ENCODE measurements at places on chromosomes 1 and 21.

- no peak for DNase-seq
Measured at GRCh38 chr1:169892176-169892926, 1.3 kb downstream of the SCYL3 start.

DNA sequence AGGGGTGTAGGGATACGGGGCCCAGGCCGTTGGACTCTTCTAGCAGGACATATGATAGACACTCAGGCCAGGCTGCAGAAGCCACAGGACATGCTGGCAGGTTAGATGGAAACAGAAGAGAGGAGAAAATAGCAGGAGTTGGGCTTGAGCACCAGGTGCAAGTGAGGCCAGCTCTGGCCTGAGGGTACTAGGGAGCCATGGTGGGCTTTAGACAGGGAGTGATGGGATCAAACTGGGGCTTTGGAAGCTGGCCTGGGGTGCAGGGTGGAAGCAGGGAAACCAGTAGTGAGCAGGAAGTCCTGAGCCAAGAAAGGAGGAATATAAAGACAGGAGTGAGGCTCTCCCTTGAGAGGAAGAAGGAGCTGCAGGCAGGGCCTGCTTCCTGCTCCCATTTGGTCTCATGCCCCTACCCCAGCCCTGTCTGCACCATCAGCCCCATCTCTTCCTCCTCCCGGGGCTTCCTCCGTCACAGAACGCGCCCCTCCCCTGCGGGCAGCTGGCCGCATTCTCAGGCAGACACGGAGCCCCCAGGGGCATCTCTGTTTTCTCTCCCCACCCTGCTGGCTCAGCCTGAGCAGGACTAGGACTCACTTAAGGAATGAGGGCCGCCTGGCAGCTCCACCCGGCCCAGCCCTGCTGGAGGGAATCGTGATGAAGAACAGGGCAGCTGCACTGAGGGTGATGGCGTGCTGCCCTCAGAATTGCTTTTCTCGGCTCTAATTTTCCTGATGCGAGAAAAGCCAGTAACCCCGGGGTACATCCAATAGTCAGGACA lies 165.5 kb upstream of the TMEM51 start:
- no peak for DNase-seq

DNA sequence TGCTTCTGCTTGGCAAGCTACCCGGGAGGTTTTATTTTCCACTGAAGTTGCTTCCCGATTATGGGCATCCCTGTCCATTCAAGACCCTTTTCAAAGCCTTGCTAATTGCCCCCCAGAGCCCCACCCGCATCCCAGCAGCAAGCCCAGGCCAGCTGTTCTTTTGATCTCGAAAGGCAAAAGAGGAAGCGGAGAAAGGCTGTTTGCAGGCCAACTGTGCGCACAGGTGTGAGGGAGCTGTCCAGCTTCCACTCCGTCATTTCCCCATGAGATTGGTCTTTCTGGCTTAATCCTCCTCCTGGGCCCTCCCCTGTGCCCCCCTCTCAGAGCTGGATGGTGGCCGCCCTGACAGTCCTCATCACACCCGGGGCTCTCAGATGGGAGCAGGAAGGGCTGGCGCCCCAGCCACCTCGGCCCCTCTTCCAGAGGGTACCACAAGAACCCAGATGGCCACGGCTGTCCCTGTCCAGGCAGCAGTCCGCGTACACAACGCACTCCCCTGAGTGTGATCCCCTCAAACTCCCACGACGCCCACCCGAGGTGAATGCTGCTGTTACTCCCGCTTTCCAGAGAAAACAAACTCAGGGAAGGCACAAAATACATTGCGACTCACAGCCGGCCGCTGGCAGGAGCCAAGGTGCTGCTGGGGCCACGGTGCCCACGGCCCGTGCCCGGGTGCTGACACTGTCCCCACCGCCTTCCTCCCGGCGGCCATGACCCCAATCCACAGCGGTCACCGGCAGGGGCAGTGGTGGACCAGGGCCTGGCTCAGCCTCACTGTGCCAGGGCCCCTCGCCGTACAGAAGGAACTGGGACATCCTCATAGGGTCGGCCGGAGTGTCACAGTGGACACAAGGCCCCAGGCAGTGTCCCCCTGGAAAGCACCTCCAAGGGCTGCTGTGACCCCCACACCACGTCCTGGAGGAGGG lies 121.9 kb downstream of the CRYAA start:
- DNase-seq: no peak

- no peak for DNase-seq
Measured at GRCh38 chr1:54338464-54338863, 67.7 kb downstream of the SSBP3 start.

DNA sequence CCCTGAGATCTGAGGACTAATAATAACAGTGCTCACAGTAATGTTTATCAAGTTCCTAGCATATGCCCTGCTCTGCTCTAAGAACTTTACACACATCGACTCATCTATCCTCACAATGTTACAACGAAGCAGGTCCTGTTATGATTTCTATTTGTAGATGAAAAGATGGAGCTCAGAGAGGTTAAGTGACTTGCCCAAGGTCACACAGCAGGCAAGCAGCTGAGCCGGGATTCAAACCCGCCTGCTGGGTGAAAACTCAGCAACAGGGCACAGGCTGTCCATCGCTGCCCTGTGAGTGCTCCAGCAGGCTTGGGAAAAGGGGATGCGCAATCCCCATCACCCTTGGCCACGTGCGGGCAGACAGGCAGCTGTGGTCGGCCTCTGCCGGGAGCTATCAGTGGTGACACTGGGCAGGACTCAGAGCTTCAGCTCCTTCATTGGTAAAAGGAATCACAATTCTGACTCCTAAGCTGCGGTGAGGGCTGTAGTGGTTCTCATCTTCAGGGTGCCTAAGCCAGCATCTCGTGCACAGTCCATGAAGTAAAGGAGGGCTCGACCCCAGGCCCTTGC lies 173.3 kb upstream of the KLHDC7A start:
- no peak for DNase-seq

GRCh38 chr1:105724286-105724685 lies 1332.2 kb upstream of the PRMT6 start:
- no peak for DNase-seq

- no peak for DNase-seq
Measured at GRCh38 chr21:38404177-38404576, 94.1 kb downstream of the ERG start.

GRCh38 chr1:245338485-245338877 lies 183.7 kb downstream of the KIF26B start:
- no peak for DNase-seq

DNA sequence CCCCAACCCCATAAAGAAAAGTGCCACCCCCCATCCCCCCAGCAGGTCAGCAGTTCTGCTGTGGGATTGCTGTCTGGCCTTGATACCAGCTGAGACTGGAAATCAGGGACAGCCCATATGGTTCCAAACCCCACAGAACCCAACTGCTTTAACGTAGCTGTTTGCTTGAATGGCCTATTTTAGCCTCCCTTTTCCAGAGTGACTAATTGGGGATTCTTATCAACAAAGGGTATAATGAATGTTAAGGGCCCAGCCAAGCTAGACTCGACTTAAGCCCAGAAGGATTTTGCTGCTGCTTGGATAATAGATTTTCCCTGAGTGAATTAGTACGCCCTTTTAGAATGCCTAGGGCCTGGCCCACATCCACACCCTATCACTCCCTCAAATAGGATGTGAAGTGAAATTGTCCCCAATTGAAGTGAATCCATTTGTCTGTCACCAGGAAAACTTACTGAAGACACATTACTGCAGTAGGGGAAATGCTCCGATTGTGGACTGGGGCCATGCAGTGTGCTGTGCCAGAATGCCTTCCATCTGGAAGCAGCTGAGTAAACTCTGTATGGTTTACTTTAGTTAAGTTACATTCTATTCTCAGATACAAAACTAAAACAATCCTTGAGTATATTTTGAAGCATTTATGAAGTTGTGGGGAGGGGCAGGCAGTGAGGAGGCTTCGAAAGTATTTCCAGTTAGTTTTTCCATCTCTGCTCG lies 156.9 kb downstream of the DHRS3 start:
- DNase-seq: no peak

DNA sequence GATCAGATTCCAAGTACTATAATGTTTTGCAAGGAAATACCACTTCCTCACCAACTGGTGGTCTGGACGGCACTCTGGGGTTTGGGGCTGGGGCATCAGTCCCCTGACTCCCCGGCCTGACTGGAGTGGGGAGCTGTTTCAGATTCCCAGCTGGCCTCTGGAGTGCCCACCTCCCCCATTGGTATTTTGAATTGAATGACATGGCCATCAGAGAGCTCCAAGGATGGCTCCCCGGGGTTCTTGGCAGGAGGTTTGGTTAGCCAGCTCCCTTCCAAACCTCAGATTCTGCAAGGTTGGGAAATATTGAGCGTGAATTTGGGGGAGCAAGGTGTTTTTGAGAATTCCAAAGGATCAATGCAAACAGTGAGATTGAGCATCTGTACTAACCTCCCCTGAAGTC lies 2.2 kb upstream of the INAVA start:
- no peak for DNase-seq

DNA sequence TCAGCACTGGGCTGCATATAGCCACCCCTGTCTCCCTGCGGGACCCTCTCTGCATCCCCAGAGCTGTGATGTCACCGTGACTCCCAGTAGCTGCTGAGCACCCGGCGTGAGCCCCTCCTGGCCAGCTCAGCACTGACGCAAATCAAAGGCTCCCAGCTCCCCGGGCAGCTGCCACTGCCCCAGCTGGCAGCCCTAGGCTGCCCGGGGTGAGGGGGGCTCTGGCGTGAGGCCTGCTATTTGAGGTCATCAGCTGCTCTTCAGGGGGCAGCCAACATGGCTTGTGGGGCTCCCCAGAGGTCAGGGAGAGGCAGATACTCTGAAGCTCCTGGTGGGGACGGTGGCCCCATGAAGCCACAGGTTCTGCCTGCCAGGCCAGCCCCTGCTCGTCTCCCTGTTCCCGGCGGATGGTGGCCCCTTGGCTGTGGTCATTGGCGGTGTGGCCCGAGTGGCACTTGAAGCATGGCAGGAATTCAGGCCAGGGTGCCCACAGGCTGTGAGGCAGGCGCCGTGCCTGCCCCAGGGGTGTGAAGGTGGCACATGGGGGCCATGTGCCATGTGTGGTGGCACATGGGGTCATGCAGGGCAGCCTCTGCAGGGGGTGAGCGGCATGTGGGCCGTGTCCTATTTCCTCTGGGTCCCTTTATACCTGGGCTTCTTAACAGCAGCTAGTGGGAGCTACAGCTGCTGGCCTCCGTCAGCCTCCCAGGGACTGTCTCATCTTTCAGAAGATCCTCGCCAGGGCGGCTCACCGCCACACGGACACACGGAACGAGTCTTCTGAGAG lies 85.4 kb downstream of the SIK1 start:
- DNase-seq: no peak

DNA sequence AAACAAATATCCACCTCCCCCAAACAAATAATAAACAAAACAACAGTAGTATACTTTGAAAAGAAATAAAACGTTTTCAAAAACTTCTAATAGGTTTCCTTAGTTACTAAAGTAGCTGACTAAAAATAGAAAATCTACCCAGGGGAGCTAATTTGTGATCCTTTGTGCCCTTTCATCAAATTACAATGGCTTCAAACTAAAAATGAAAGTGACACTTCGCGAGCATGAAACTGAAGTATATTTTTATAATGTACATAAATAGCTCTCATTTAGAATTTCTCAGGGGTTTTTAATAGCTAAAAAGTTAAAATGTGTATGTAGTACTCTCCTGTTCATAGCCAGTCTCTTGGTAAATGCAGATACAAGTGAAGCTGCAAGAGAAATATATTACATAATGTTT lies 78.4 kb downstream of the BRINP3 start:
- DNase-seq: no peak

GRCh38 chr1:87869567-87869966 lies 540.9 kb downstream of the LMO4 start:
- no peak for DNase-seq

- no peak for DNase-seq
Measured at GRCh38 chr1:48203287-48203900, 19.1 kb upstream of the SLC5A9 start.

- DNase-seq: peak; percentile 19
Measured at GRCh38 chr21:39314143-39315027, 953 bp upstream of the BRWD1 start.

- no peak for DNase-seq
Measured at GRCh38 chr1:47751193-47751592, 246.0 kb downstream of the TRABD2B start.

DNA sequence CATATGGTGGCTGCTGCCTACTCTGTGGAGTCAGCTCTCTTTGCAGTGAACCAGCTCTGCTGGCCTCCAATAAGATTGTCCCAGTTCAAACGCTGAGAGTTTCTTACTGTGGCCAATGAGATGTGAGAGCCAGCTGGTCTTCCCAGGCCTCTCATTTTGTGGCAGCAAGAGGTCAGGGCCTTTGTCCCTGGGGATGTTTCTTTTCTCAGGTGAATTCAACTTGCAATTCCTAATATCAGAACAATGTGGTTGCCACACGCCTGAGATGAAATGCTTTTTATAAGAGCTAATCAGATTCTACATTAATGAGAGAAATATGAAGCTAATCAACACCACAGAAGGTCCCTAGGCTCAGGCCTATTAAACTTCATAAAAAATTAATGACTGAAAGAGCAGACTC lies 660.1 kb upstream of the CAMK1G start:
- DNase-seq: no peak

DNA sequence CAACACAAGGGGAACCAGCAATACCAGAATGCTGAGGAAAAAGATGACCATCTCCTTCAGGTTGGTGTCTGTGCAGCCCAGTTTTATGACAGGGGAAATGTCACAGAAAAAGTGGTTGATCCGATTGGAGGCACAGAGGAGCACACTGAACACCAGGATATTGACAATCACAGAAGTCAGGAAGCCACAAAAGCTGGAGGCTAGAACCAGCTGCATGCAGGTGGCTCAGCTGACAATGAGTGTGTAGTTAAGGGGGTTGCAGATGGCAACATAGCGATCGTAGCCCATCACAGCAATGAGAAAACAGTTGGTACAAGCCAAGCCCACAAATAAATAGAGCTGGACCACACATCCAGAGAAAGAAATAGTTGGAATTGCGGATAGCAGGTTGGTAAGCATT lies 16.3 kb upstream of the OR10K1 start:
- no peak for DNase-seq

GRCh38 chr21:32599091-32599490 lies 13.1 kb downstream of the CFAP298 start:
- no peak for DNase-seq

DNA sequence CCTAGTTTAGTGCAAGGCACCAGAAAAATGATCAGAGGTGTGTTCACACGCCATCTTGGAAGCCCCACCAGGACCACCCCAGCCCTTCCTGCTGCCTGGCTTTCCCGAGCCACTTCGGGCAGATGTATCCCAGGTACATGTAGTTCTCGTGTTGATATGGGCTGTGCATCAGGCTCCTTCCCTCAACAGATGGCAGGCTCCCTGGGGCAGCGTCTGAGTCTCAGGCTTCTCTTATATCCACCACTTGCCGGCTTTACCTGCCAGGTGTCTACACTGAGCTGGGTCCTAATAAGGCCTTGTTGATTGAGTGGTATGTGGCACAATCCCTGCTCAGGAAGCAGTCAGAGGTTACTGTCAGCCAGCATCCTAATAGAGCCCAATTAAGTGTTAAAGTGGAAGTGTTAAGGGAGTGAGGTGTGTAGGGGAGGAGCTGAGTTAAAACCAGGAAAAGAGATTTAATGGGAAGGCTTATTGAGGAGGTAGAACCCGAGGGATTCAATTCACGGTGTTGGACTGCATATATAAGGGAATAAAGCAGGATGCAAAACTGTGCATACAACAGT lies 8.5 kb downstream of the GPA33 start:
- DNase-seq: no peak

- no peak for DNase-seq
Measured at GRCh38 chr1:181033799-181034451, at the start of gene MR1. Gene MR1 (plus strand): TSS chr1:181033983. CDS start chr1:181034008, 25 bp downstream.

All from stimulated activated CD4-positive, alpha-beta T cell treated with anti-CD3 and anti-CD28 coated beads, Interleukin-15, amount 100 ng/mL, for 1 hour (primary cell).